Large intestine (tissue), 12 donors: ENCODE measurements at places on chromosomes 16 and 17. TPM values are rescaled to one million over a fixed set of nuclear protein-coding genes. Genes with fewer than 3 reads are reported as not detected.

DNA sequence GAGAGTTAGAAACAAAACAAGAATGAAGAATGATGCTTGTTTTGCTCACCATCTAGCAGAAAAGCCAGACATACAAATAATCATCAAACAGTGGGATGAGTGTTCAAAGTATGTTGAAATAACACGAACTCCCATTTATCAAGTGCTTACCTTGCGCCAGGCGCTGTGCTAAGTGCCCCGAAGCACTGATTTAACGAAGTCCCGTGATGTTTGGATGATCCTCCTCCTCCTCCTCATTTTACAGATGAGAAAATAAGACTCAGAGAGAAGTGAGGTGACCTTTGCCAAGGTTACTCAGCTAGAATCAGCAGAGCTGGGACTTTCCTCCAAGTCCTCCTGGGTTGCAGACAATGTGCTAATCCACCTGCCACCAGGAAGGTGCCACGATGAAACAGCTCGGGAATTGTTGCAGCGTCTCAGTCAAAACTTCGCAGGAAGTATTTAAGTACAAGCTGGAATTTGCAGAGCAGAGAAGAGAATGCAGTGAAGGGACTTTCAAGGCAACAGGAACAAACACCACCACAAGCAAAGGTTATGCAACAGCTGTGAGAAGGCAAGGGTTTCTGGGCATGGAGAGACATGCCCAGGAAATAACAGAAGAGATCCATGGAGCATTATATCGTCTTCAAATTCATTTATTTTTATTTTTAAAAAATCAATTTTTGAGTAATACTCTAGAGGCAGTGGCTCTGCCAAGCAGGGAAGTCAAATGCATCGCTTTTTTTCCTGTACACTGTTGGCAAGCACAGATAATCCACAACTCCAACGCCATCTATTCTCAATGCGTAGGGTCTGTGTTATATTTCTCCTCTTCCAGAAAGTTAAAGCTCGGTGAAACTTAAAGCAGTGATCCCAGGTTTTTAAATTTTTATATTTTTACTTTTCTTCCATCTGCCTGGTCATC is 11.1 kb downstream of the PRCD start:
- no peak for DNase-seq

DNA sequence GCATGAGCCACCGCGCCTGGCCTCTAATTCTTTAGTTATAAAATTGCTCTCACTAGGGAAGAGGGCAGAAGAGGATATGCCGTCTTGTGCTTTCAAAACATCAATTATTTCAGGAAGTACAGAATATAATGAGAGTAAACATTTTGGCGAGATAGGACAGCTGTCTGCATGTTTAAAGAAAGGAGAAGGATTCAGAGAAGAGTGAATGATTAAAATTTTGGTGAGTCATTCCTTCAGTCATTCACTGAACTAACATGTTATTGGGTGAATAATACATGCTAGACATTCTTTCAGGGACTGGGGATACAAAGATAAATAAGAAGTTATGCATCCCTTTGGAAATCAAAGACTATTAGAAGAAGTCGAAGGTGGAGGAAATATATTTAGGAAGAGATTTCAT is 590.3 kb upstream of the GOT2 start:
- no peak for DNase-seq

GRCh38 chr17:10071141-10071540 is 127.3 kb downstream of the GAS7 start:
- no peak for DNase-seq

- DNase-seq: no peak
Measured at GRCh38 chr16:86527366-86527765, 17.0 kb downstream of the FOXF1 start.

PTGES3L gene
- polyA plus RNA-seq: 3.4 TPM

DNA sequence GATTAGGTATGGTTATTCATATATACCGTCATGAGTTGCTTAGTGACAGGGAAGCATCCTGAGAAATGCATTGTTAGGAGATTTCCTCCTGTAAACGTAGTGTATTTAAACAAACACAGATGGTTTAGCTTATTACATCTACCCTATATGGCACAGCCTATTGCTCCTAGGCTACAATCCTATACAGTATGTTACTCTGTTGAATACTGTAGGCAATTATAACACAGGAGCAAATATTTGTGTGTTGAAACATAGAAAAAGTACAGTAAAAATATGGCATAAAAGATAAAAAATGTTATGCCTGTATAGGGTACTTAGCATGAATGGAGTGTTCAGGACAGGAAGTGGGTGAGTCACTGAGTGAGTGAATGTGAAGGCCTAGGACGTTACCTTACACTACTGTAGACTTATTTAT is 157.7 kb downstream of the CDH11 start:
- DNase-seq: no peak

DNA sequence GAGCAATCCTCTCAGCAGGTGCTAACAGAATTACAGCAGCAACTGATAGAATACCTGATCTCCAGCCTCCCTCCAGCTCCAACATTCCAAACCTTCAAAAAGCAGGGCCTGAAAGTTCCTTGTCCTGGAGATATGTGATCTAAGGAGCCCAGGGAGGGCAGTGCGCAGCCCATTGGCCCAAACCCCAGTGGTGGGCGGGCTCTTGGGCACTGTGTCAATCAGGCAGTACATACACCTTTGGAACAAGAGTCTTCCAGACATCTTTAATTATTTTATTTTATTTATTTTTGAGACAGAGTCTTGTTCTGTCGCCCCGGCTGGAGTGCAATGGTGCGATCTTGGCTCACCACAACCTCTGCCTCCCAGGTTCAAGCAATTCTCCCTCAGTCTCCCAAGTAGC is 24.2 kb downstream of the SLC12A3 start:
- no peak for DNase-seq

KRT25 gene
- polyA plus RNA-seq: 0.75 TPM

DNA sequence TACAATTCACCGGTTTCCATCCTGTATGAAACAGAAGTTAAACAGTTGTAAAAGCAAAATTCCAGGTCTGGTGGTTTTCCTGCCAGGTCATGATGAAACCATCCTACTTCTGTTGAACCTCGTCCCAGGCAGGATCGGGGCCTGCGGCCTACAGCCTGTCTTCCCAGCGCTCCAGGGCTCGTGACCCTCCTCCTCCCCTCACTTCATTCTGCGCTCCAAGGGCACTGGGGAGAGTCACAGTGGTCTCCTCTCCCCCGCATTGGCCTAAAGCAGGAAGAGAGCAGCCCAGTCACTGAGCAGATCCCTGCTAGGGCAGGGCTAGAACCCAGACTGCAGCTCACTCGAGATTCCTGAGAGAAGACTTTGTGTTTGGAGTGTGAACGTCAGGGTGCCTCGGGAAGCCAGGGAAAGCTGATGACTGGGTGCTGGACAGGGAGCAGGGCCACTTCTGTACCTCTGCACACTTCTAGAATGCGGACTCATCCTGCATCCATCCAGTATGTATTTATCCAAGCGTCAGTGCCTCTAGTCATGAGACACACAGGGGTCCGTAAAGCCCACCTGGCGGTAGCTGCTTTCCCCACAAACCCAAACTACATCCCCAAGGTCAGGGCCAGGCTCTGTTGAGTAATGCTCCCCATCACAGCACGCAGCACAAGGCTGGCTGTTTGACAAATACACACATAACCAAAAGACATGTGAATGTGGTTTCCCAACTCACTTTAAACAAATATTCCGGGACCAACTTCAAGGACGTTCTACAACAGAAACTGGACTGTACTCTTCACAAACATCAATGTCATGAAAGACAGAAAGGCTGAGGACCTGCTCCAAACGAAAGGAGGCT is 1.7 kb upstream of the ITGAE start:
- DNase-seq: no peak

SNF8 gene
- polyA plus RNA-seq: 103 TPM
